ENCODE measurements at places on chromosomes 4 and X.

GRCh38 chr4:108570993-108571569 lies 49.3 kb upstream of the RPL34 start:
- DNase-seq, result no peak

- DNase-seq, result no peak
Observed at GRCh38 chr4:170243662-170244288, 154.0 kb upstream of the AADAT start.

DNA sequence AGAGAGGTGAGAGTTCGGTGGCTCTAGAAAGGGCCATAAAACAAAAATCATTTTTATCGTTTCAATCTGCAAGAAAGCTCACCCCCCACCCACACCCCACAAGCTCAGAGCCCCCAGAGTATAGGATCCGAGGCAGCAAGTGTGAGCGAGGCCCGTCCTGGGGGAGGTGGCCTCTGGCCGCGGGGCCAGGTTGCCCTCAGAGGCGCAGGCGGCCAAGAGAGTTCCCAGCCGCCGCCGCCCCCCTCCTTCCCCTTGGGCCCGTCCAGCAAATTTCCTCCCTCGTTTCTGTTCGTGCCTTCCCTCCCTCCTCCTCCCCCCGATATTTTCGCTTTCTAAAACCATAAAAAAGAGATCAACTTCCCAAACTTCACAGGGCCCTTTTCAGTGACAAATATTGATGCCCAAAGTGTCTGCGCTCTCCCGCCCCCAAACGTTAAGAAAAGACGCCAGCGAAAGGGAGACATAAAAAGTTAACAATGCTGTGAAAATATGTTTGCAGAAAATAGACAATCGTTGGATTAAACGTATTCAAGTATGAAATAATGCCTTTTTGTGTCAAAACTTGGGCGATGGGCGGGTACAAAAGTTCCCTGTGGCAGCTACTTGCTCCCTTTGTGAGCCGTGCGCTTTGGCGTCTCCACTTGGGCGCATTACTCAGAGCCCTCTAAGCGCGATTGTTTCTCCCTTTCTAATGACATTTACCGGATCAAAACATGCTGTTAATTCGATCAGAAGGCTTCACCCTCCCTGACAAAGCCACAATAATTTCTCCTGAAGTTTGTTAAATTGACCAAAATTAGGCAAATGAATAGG lies 1.1 kb upstream of the HELT start:
- DNase-seq, result no peak

DNA sequence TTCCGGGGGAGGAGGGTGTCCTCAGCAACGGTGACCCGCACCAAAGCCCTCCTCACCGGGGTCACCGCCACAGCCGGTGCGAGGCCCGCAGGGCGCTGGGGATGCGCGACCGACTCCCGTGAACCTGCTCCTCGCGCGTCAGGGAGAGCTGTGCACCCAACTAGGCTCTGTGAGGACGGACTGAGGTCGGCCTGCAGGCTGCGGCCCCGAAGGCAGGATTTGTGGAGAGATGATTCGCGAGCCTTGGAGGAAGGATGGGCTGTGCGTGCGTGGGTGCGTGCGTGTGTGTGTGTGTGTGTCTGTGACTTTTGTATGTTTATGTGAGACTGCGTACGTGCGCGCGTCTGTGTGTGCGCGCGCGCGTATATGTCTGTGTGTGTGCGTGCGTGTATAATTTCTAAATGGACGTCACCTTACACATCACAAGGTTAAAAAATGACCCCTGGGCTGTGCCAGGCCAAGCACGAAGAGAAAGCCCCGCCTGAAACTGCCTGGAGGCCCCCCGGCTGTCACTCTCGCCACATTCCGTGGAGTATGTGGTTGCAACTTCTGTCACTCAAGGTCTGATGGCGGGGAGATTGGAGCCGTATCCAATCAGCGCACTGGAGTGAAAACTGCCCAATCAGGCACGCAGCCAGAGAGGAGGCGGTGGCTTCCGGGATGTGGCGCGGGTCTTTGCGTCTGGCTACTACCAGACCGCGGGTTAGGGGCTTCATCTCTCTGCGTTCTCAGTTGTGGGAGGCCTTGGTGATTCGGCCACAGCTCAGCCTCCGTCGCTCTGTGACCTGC lies at the start of gene ZNF141:
Gene ZNF141 (plus strand): TSS at position 672 of the 789 bp plus-strand sequence. CDS start 170 bp downstream, outside the sequence.
- peak; percentile 83 for DNase-seq

DNA sequence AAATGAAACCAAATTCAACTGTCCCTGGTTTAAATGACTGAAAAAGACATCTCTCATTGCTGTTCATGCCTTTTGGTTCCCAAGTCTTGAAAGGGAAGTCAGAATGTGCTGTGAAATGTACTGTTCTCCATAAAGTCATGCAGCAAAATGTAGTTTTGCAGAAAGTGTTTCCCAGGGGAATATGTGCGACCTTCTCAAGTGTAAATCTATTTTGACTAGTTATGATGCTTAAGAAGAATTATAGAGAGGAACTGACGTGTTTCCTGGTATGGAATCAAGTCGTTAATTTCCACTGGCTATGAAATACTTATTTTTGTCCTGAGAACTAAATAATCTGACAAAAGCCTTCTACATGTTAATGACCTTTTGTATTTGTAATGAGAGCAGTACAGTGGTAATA lies 223.1 kb downstream of the CLCN4 start:
- DNase-seq, result no peak

DNA sequence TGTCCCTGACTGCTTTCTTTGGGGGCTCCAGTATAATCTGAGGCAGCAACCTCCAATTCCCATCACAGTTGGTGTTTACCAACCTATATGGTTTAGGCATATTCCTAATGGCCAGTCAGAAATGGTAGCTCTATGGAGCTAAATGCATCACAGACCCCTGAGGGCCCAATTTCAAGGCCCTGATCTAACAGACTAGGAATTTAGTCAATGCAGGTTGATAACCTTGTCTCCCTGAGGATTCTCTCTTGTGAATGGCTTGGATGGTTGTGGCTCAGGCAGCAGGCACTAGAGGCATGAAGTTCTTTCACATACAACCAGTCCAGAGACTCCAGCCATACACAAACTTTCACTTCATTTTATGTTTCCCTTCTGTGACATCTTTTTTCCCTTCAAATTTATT lies 59.4 kb downstream of the TMPRSS11F start:
- no peak for DNase-seq

- no peak for DNase-seq
Observed at GRCh38 chr4:101201421-101201820, 145.9 kb downstream of the PPP3CA start.

GRCh38 chrX:100975212-100975611 lies 5.7 kb downstream of the ARL13A start:
- no peak for DNase-seq

All from activated CD4-positive, alpha-beta T cell treated with anti-CD3 and anti-CD28 coated beads, Interleukin-2, amount 50 U/mL, for 4 hours (primary cell).